Activated CD4-positive, alpha-beta T cell treated with anti-CD3 and anti-CD28 coated beads, Interleukin-2, Interleukin-4, amounts not matched to agents 100 ng/mL and 50 ng/mL, durations not matched to agents 16 hours and 8 hours (primary cell): ENCODE measurements at places on chromosomes 5 and 9.

GRCh38 chr9:22840641-22841040 is 394.0 kb downstream of the DMRTA1 start:
- DNase-seq = no peak

GRCh38 chr5:143826951-143827444 is 15.0 kb downstream of the HMHB1 start:
- peak; percentile 87 for DNase-seq

GRCh38 chr5:163585206-163585605 is 79.8 kb downstream of the MAT2B start:
- DNase-seq = no peak

GRCh38 chr9:131748411-131748955 is 8.6 kb upstream of the RAPGEF1 start:
- no peak for DNase-seq

DNA sequence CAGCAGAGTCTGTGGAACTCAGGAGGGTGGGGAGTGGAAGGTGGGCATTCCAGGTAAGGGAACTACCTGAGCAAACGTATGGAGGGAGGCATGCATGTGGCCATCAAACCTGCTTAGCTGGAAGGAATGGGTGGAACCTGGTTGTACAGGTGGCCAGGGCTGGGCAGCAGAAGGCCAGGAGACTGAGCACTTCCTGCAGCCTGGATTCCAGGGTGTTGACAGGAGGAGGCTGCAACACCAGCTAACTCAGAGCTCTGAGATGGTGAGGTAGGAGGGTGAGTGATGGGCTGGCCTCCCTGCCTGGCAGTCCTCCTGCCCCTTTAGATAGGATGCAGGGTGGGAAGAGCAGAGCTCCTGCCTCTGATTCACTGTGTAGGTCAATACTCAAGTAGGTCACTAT is 92.5 kb upstream of the CPEB4 start:
- DNase-seq = no peak

GRCh38 chr9:129110740-129111527 is at the start of the genes CRAT and PTPA:
TSS of gene CRAT (minus strand) at chr9:129110793. CDS start at chr9:129110509, 284 bp downstream.
TSS of gene PTPA (plus strand) at chr9:129111415. CDS start at chr9:129111601, 186 bp downstream.
- peak; percentile 97 for DNase-seq

DNA sequence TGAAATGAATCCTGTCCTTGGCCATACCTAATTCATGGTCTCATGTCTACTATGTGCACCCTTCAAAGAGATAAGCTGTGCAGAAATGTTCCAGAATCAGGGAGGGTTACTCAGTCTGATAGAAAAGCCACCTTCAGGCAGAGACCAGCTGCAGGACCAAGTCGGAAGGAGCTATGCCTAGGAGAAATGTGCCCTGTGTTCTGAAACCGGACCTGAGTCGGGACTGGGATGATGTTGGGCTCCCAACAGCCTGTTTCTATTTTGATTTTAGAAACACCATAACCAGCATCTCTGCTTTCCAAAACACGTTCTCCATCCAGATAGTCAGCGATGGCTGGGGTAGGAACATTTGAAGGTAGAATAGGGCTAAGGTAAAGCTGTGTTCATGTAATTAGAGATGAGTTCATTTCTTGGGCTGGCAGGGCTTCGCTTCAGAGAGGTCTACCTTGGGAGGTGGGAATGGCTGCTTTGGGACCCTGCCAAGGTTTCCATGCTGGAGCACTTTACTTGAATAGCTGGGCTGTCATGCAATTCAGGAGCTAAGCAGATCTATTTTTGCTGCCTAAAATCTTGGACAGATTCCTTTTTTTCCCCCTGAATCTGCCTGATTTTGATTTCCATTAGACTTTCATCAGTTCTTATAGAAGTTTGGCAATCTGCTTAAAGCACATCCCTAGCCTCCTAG is 2.8 kb downstream of the ADCY2 start:
- no peak for DNase-seq

- DNase-seq = peak; percentile 42
These were observed 37.7 kb upstream of the STXBP1 start for GRCh38 chr9:127574072-127574993.

DNA sequence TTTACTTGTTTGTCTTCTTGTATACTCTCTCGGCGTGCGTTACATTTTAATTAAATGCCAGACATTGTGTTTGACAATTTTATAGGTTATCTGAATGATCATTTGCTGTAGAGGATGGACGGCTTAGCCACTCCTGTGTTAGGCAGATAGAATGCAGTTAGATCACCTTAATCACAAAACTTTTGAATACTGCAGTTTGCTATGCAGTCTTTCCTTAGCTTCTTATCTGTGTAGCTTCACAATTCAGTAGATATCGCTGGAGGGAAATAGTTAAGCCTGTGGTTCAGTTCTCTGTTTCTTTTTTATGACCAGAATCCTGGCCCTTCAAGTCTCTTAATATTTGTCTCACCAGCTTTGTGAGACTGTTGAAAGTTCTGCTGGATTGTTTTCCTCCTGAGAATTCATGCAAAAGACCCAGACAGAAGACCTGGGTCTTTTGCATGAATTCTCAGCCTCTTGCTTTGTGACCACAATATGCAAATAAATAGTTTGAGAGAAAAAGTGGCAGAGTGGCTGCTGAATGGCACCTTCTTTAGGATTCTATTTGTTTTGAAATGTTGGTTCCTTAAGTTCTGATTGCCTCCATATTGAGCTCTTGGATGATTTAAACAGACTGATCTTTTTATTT is 40.2 kb downstream of the RASA1 start:
- no peak for DNase-seq

GRCh38 chr5:95883185-95884016 is 60.9 kb upstream of the GLRX start:
- DNase-seq = no peak

GRCh38 chr5:66255714-66256113 is 111.6 kb downstream of the SREK1 start:
- no peak for DNase-seq

GRCh38 chr9:114588651-114589526 is 1.3 kb downstream of the ATP6V1G1 start:
- DNase-seq = no peak

DNA sequence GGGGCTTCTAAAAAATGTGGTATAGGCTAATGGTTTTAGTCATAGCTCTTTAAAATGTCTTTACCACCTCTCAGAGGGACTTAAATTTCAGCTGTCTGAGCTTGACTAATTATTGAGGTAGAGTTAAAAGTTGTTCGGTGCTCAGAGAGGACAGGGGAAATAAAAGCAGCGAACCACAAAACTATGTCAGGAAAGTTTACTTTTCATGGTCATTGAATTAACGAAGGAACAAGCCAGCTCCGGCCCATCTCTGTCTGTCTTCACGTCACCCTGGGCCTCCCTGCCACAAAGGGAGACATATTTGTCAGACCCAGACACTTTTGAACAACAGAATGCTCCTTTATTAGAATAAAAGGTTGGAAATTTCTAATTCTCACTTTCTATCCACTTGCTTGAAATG is 98.8 kb upstream of the EFNA5 start:
- DNase-seq = no peak

DNA sequence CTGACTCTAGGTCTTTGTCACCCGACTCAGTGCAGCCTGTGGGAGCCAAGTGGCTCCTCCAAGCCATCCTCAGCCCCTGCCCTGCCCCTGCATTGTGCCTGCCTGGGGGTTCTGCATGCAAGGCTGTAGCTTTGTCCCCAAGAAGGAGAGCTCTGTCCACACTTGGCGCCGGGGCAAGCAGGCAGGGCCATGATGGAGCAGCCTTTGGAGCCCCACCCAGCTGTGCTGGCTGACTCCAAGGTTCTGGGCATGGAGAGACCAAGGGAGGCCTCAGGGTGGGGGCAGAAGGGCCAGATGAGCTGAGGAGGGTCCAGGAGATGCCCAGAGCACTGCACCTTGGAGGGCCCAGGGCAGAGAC is 226.2 kb downstream of the CACNA1B start:
- DNase-seq = no peak

GRCh38 chr9:106697750-106698502 is 165.0 kb upstream of the ZNF462 start:
- DNase-seq = no peak

- no peak for DNase-seq
These were observed 1.7 kb upstream of the TMCO6 start for GRCh38 chr5:140637371-140638100.

DNA sequence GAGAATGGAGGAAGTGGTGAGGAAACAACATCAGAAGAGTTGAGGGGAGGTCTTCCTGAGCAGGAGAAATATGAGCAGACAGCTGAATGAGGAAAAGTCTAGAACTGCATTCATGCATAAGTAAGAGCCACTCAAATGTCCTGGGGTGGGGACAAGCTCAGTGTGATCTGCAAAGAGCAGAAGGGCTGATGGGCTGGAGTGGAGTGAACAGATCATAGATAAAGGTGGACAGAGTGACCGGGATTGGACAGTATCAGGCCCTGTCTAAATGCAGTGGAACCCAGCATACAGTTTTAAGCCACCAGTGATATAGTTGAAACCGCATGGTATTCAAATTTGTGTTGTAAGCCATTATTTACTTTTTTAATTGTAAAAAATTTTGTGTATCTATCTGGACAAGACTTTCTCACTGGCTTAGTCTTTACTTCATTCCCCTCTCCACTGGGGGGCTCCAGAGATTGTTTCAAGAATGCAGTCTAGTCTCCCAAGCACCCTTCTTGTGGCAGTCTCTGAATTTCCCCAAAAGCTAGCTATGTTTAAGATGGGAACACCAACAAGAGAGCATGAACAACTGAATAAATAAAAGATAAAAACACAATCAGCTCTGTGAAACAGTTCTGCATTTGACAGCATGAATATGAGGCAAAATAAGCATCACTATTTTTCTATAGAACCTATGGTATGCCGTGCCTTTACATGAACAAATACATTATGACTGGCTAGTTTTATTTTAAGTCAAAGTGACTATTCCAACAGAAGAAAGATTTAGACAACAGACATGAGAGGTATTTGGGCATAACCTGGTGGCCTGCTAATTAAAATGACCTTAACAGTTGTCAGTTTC is 10.7 kb upstream of the STK32A start:
- no peak for DNase-seq

- no peak for DNase-seq
These were observed 1.8 kb upstream of the TSC1 start for GRCh38 chr9:132946211-132946610.

- DNase-seq = no peak
These were observed 745.3 kb upstream of the CHD1 start for GRCh38 chr5:99674101-99674500.

- DNase-seq = no peak
These were observed 230.5 kb downstream of the SPOCK1 start for GRCh38 chr5:137268646-137269045.

- peak; percentile 39 for DNase-seq
These were observed 4.1 kb upstream of the RGMB start for GRCh38 chr5:98769210-98769958.

- DNase-seq = no peak
These were observed 707 bp upstream of the RIMOC1 start for GRCh38 chr5:41903382-41903891.

DNA sequence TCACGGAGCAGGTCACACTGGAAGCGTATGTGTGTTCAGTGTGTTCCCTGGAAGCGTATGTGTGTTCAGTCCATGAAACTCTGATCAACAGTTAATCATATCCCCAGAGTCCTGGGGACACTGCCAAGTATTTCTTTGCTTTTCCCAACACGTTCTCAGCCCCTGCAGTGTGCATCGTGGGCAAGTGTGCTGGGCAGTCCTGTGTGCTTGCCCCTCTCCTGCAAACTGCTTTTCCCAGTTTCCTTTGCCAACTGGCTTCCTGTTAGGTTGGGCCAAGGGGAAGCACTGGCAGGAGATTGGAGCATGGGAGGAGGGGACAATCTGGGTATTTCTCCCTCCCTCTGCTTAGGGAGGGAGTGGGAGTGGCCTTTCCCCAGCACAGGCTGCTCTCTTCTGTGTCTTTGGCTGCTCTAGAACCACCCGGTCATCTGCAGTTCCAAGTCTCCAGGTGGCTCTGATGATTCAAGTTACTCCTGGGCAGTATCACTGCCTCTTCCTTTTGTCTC is 36.8 kb upstream of the NEK6 start:
- no peak for DNase-seq

GRCh38 chr9:28912621-28913020 is 1339.3 kb upstream of the C9orf72 start:
- DNase-seq = no peak

DNA sequence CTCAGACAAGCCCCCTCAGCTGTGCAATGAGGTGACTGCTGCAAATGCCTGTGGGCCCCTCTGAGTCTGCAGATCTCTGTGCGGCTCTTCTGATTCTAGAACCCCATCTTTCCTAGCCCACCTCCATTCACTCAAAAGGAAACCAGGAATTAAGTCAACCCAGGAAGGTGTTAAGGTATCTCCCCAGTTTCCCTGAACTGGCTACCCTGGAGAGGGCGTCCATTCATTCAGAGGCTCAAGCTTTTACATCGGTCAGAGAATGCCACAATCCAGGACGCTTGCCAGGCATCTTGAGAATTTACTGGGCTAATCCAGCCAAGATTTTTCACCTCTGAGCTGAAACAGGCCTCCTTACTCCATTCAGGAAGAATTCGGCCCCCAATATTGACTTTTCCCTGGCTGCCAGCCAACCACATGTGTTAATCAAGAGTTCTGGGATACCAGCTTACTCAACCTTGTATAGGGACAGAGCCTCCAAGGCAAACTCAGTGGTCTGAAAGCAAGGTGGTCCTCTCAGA is 889 bp upstream of the ADAMTS12 start:
- DNase-seq = no peak
